A673 (cell line): ENCODE measurements at places on chromosomes 16 and 17.

- DNase-seq = no peak
These were observed 212.3 kb upstream of the IRX5 start for GRCh38 chr16:54718376-54718775.

DNA sequence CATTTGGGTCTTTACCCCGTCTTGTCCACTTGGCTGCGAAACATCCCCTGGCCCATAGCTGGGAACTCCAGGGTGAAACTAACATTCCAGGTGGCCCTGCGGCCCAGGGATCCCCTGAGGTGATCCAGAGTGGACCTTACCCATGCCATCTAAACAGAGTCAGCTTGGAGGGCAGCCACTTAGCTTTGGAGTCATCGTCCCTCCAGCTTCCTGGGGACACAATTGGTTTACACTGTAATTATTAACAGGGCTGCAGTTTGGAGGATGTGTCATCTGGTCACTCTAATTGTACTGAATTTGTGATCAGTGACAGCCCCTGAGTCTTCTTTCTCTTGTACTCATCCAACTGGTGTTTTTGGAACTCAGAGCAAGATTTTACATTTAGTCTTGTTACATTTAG is 149.9 kb downstream of the ENGASE start:
- no peak for DNase-seq

DNA sequence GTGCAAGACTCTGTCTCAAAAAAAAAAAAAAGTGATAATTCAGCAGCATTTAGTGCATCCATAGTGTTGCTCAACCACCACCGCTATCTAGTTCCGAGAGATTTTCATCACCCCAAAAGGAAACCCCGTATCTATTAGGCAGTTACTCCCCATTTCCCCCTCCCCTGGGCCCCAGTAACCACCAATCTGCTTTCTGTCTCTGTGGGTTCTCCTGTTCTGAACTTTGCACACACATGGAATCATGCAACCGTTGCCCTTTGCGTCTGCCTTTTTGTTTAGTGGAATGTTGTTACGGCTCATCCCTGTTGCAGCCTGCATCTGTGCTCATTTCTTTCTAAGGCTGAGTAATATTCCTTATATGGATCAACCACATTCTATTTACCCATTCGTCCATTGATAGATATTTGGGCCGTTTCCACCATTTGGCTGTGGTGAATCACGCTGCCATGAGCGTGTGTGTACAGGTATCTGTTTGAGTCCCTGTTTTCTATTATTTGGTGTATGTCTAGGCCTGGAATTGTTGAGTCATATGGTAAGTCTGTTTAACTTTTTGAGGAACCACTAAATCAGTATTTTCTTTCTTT is 8.7 kb upstream of the SYNGR2 start:
- DNase-seq = no peak

GRCh38 chr16:1174477-1175357 is 21.8 kb downstream of the CACNA1H start:
- DNase-seq = peak; percentile 70

GRCh38 chr17:81672504-81672903 is 6.0 kb downstream of the CCDC137 start:
- DNase-seq = no peak

DNA sequence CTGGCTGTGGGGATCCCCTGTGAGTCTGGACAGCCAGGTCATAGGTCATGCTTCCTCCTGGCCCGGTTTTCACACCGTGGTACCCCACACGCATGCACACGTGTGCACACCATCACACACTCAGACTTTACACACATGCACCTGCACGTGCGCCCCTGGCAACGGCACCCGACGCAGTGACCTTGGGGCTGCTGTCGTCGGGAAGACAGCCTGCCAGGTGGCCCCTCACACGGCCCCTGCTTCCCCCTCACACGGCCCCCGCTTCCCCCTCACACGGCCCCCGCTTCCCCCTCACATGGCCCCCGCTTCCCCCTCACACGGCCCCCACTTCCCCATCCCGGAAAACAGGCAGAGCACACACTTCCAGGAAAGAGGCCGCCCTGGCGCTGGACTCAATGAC is 45.1 kb downstream of the CBFA2T3 start:
- DNase-seq = no peak

DNA sequence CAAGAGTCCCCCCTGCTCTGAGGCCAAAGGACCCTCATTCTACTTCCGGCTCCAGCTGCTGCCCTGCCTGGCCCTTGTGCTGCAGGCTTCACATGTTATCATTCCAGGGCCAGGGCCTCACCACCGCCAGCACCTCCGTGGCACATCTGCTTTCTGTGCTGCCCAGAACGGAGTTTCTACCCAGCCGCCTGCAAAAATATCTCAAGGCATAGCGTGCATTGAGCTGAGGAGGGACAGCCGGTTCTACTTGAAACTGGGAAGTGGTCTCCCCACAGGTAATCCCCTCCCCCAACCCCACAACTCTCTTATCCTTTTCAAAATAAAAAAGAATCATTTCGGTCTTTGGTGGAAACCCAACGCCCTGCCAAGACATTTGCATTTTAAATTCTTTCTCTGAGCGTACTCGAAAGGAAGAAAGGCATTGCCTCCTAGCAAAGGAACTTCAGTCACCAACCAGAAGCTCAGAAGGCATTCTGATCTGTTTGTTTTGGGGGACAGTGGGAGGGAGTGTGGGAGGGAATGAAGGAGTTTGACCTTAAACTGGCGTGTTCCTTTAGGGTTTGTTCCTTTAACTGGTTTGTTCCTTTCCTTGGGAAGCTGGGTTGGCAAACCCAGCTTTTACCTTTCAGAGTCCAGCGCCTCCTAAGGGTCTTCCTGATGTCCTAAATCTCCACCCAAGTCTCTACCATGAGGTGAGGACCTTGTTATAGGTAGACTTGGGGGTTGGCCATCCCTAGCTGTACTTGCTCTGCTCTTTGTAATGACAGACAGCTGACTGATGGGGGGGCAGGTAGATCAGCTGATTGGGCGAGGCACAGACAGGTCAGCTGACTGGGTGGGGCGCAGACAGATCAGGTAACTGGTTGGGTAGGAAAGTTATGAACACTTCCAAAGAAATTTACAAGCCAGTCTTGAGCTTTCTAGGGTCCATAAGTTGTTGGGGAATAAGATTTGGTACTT is 33.4 kb upstream of the PIK3R6 start:
- DNase-seq = no peak

- DNase-seq = no peak
These were observed 35.4 kb upstream of the USP22 start for GRCh38 chr17:21078016-21078780.

DNA sequence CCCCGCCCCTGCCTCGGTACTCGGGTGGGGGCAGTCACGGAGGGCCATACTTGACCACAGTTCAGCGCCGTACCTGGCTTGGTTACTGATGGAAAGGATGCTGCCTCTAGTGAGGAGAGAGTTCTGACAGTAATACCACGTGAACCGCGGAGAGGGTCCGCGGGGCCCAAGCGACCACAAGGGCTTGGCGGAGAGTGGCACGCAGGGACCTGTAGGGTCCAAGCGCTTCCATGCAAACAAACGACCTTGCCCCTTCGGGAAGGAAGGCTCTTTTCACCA is 9.2 kb downstream of the KDM6B start:
- DNase-seq = no peak

- no peak for DNase-seq
These were observed 4.4 kb upstream of the EIF4A3 start for GRCh38 chr17:80151333-80151732.

DNA sequence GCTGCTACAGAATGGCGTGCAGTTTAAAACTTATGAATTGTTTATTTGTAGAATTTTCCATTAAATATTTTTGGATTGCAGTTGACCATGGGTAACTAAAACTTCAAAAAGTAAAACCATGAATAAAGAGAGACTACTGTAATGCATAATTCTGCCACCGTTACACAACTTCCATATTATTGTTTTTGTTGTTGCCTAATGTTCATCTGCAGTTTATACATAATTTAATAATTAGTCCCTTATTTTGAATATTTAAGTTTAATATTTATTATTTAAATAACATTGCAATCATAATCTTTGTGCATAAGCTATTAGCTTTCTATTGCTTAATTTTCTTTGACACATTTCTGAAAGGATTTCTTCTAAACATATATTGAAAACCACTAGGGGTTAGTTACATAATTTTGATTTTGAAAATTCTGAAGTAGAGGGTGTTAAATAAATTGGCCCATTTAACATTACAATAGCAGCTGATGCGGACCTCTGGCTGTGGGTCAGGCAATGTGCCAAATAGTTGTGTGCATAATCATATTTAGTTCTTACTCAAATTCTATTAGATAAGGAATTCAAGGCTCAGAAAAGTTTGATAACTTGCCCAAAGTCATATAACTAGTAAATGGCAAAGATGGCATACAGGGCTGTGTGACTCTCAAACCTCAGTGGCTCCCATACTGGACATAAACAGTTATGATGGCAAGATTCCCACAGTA is 31.1 kb downstream of the PPM1E start:
- peak; percentile 56 for DNase-seq

DNA sequence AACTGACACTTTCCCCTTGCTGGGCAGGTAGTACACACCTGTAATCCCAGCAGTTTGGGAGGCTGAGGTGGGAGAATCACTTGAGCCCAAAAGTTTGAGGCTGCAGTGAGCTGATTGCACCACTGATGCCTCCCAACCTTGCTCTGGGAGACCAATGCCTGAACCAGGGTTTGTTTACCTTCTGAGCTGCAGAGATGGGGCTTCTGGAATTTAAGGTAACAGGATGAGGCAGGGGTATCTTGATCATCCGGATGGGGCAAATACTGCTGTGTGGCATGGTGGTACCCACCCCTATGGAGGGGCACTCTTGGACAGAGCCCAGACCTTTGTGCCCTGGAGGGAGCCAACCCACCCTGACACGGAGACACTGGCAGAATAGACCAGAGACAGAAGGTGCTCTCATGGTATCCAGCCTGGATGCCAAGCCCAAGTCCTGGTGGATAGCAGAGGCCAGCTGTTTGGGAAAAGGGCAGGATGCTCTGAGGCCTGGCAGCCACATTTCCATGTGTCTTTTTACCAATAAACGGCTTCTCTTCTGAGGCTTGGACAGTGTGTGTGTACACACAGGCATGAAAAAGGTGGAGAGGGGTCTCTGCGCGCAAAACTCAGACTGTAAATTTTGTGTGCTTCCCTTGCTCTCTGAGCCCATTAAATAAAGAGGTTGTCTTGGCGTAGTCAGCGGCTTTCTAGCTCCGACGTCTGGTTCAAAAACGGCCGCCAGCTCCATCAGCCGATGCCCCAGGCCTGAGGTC is 4.4 kb downstream of the ZNF48 start:
- no peak for DNase-seq

GRCh38 chr17:30567231-30568116 is 90.3 kb downstream of the GOSR1 start:
- DNase-seq = no peak

- no peak for DNase-seq
These were observed 50.4 kb downstream of the SNX29 start for GRCh38 chr16:12026741-12027490.

DNA sequence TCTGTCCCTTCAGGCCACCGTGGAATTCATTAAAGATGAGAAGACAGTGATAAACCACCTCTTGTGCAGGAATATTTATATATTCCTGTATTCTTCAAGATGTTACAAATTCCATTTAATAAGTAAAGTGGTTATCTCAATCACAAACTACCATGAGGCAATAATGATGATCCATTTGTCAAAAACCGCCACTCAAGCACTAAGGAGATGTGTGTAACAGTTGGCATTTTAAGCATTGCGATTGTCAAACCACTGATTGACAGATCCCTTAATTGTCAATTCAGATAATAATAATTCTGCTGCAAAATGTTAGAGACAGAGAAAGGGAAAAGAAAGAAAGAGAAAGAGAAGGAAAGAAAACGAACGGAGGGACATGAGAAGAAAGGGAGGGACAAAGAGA is 476.1 kb upstream of the RBFOX1 start:
- no peak for DNase-seq

DNA sequence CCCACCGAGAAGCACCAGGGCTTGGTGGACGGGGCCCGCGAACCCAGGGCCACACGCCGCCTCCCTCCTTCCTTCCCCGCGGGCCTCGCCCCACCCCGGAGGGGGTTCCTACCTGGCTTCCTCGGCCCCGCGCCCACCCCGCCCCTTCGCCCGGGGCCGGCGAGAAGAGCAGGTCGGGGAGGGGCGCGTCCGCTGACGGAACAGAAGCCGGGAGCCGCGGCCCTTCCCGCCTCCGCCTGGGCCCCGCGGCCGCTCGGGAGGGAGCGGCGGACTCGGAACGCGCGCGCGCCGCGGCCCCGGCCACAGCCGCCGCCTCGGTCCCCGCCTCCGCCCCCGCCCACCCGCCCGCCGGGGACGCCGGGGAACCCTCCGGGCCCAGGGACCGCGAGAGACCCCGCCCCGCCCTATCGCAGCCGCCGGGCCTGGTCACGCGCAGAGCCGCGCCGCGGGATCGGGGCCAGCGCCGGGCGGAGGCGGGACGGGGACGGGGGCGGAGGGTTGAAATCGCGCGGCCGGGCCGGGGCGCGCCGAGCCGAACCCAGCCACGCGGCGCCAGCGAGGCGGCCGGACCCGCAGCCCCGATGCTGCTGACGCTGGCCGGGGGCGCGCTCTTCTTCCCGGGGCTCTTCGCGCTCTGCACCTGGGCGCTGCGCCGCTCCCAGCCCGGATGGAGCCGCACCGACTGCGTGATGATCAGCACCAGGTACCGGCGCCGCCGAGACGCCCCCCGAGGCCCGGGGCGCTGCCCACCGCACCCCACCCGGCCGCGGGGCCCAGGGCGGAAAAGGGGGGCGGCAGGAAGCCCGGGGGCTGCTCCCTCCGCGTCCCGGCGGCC is at the start of gene TLCD3A:
TSS of gene TLCD3A (plus strand) at position 530 of the 835 bp plus-strand sequence. CDS start at position 582, 52 bp downstream.
- DNase-seq = peak; percentile 74

- DNase-seq = no peak
These were observed 34.7 kb upstream of the POLR3E start for GRCh38 chr16:22262460-22262859.

GRCh38 chr16:48824271-48824670 is 214.3 kb upstream of the N4BP1 start:
- DNase-seq = no peak

DNA sequence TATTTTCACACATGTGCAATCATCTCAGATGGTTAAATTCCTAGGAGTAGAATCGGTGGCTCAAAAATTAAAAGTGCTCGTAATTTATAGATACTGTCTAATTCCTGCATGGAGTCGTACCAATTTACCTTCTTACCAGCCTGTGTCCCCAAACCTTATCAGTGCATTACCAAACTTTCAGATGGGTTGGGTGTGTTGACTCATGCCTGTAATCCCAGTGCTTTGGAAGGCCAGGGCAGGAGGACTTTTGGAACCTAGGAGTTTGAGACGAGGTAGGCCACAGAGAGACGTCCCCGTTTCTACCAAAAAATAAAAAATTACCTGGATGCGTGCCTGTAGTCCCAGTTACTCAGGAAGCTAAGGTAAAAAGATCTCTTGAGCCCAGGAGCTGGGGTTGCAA is 34.5 kb upstream of the GPRC5B start:
- DNase-seq = no peak

DNA sequence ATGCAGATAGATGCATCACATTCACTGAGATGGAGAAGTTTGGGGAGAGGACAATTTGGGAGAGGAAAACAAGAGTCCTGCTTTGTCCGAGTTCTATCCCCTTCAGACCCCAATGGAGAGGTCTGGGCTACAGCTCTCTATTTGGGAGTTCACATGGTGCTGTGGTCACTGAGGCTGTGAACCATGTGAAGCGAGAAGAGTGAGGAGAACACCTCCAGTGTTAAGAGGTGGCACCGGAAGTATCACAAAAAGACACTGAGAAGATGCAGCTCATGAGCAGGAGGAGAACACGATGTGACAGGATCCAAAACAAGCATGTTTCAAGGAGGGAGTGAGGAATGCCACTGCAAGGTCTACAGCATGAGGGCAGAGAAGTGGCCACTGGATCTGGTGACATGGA is 39.7 kb downstream of the PIK3R5 start:
- no peak for DNase-seq

GRCh38 chr17:72270273-72270924 is 149.6 kb downstream of the SOX9 start:
- peak; percentile 64 for DNase-seq
